ENCODE measurements at places on chromosomes 5 and 9. TPM values are rescaled to one million over a fixed set of nuclear protein-coding genes. Genes with fewer than 3 reads are reported as not detected.

GABRA6 gene
- total RNA-seq, result not detected

DMRTA1 gene
- 4.6 TPM for total RNA-seq

FGF18 gene
- 1.4 TPM for total RNA-seq

THBS4 gene
- 2.7 TPM for total RNA-seq

GRCh38 chr9:83385317-83385716 is 152.9 kb downstream of the FRMD3 start:
- DNase-seq, result no peak
- H3K27me3 ChIP-seq, result no peaks in the 10 kb centered on the region

DNA sequence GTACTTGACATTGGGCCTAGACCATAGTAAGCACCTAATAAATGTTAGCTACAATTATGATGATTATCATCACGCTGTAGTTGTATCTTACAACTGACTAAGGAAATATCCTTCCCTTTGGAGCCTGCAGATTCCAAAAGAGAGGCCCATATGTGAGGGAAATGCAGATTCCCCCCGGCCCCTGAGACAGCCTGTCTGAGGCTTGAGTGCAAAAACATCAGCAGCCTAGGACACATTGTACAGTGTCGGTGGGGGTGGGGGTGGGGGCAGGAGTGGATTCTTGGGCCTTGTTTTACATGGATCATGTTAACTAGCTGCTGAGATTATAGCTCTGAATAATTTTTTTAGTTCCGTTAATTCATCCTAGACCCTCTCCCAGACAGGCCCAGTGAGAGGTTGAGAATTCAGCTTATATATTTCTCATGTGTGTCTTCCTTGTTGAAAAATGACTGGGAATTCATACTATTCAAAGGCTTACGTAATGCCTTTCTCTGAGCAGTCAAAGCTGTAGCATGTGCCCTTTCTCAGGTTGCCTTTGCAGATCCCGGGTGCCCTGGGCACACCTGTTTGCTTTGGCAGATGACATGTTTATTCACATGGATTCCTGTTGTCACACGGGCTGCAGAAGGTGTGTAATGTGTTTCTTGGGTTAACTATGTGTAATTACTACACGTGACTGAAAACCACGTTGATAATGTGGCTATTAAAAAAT is 262.8 kb downstream of the NR3C1 start:
- H3K4me3 ChIP-seq, result no peak overlapping the region
- no peaks in the 10 kb centered on the region for H3K4me1 ChIP-seq
- no peak for DNase-seq
- no peaks in the 10 kb centered on the region for H3K27me3 ChIP-seq
- no peak overlapping the region for H3K27ac ChIP-seq
- no peaks in the 10 kb centered on the region for H3K36me3 ChIP-seq

GRCh38 chr5:59436364-59437148 is 457.0 kb downstream of the PDE4D start:
- H3K4me1 ChIP-seq, result no peaks in the 10 kb centered on the region
- DNase-seq, result no peak
- no peak overlapping the region for H3K4me3 ChIP-seq

DNA sequence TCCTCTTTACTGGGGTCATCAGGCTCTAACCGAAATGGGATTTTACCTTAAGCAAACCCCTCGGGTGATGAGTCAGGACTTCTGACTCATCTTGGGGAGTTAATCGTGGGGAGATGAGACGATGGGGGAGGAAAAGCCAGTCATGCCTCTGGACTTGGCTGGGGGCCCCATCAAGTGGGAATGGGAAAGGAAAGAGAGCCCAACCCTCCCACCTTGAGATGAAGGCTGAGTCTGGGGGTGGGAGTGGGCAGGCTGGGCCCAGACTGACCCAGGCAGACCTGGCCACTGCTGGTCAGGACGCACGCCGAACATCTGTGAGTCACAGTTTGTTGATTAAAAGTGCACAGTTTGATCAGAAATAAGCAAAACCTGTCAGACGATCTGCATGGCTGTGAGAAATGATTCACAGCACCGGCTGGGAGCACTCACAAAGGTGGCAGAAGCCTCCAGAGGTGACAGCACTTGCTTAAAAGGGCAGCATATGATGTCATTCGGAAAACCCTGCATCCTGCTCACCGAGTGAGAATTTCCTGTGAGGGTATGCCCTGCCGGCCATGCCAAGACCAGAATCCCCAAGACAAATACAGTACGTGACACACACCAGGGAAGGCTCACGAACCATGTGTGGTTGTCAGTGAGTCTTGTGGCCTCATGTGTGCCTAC is 50.0 kb upstream of the SLC25A51 start:
- H3K27me3 ChIP-seq, result no peaks in the 10 kb centered on the region
- no peaks in the 10 kb centered on the region for H3K4me1 ChIP-seq
- DNase-seq, result no peak
- no peaks in the 10 kb centered on the region for H3K36me3 ChIP-seq

DNA sequence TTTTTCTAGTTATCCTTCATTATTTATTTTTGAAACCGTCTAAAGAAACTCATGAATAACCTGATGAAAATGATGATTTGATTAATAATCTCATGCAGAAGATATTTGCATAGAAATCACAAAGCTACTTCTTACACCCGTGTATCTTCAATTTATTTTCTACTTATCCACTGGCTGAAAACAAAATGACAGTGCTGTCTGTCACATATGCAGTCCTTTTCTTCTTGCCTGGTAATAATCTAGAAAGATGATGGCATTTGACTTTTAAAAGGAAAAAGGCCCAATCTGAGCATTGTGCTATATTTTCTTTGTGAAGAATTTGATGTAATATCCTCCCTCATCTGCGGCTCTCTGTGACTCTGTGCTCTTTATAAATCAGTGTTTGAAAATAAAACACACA is 253.3 kb downstream of the PRR16 start:
- H3K36me3 ChIP-seq, result no peaks in the 10 kb centered on the region
- DNase-seq, result no peak
- no peak overlapping the region for H3K4me3 ChIP-seq
- H3K27ac ChIP-seq, result no peak overlapping the region

GRCh38 chr5:181163487-181164075 is 16.2 kb downstream of the OR2V2 start:
- no peaks in the 10 kb centered on the region for H3K27me3 ChIP-seq
- no peaks in the 10 kb centered on the region for H3K36me3 ChIP-seq
- H3K27ac ChIP-seq, result no peak overlapping the region
- no peak for DNase-seq

Data from thyroid gland (tissue), 4 donors.